ENCODE measurements at places on chromosomes 12 and 14.

- no peak for DNase-seq
- no peak overlapping the region for H3K27ac ChIP-seq
- no peaks in the 10 kb centered on the region for H3K36me3 ChIP-seq
- H3K4me3 ChIP-seq = no peak overlapping the region
These were observed 35.5 kb downstream of the CACNA2D4 start for GRCh38 chr12:1882850-1883470.

GRCh38 chr12:91239481-91239880 lies 56.9 kb upstream of the DCN start:
- H3K27me3 ChIP-seq = no peaks in the 10 kb centered on the region
- no peak overlapping the region for H3K27ac ChIP-seq
- no peak for DNase-seq
- no peak overlapping the region for H3K4me3 ChIP-seq
- H3K36me3 ChIP-seq = no peaks in the 10 kb centered on the region

DNA sequence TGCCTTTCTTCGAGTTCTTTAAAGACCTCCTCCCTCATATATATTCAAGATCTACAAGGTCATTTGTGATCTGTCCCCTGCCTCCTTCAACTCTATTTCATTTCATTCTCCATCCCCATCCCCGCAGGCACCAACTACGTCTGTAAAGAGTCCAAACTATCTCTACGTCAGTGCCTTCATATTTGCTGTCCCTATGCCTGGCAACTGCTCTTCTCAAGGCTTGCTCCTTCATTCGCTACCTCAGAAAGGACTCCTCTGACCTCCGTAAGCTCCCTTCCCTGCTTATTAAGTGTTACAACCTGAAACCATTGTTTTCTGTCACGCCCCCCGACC lies 650 bp downstream of the LLPH start:
- no peak for DNase-seq
- peak overlapping the region; percentile 97 for H3K4me3 ChIP-seq
- H3K27ac ChIP-seq = peak overlapping the region; percentile 94
- peaks cover 71% of the 10 kb centered on the region for H3K4me1 ChIP-seq
- no peaks in the 10 kb centered on the region for H3K27me3 ChIP-seq
- peaks cover 58% of the 10 kb centered on the region for H3K36me3 ChIP-seq

GRCh38 chr12:88450136-88450535 lies 130.1 kb downstream of the KITLG start:
- no peak overlapping the region for H3K27ac ChIP-seq
- H3K27me3 ChIP-seq = no peaks in the 10 kb centered on the region
- H3K4me1 ChIP-seq = no peaks in the 10 kb centered on the region

DNA sequence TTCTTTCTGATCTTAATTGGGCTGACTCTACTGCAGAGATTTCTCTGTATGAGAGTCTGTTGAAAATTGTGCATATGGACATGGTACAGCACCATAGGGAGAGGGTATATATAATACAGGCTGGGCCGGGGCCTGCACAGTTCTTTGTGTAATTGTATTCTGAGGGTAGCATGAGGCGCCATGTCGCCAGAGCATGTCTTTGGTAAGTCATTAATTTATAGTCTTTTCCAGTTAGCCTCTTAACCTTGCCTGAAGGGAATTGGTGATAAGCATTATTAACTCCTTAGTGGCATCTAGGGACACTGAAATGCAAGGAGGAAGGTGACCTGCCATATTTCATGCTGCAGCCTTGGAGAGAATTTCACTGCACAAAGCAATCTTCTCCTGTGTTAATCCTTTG lies 569.9 kb downstream of the TMTC2 start:
- H3K4me1 ChIP-seq = no peaks in the 10 kb centered on the region
- H3K4me3 ChIP-seq = no peak overlapping the region
- H3K27ac ChIP-seq = no peak overlapping the region
- no peaks in the 10 kb centered on the region for H3K36me3 ChIP-seq
- no peaks in the 10 kb centered on the region for H3K27me3 ChIP-seq
- no peak for DNase-seq

- peak overlapping the region; percentile 78 for H3K4me3 ChIP-seq
- H3K36me3 ChIP-seq = peaks cover 47% of the 10 kb centered on the region
- no peaks in the 10 kb centered on the region for H3K27me3 ChIP-seq
- H3K4me1 ChIP-seq = peaks cover 21% of the 10 kb centered on the region
These were observed 2.7 kb downstream of the ARID2 start for GRCh38 chr12:45732250-45732649.

DNA sequence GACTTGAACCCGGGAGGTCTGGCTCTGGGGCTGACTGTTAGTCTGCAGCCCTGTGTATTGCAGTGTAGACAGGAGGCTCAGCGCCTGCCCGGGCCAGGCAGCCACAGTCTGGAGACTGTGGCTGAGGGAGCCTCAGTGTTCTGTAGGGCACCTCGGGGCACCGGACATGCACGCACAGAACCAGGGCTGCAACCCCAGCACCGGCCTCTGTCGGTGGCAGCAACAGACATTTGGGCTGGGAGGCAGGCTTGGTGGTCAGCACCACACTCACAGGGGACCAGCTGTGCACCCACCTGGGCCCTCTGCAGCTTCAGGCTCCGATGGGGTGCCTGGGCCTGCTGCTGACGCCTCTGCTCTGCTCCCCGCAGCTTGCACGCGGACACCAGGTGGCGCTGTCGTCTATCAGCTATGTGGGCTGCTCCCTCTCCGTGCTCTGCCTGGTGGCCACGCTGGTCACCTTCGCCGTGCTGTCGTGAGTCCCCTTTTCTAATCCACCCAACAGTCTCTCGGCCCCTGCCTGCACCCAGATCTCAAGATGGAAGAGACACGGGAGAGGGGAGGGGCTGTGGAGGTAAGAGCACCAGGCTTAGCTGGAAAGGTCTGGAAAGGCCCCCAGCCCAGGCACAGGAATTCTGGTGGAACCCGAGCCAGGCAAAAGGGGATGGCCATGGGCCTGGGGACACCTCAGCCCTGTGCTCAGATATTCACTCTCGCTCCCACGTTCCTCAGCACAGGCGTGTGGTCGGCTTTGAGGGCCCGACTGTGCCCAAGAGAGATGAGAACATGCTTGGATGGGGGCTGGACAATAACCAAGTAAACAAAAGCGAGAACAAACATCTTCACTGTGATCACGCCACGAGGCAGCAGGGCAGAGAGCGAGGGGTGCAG lies 151.0 kb downstream of the ADGRD1 start:
- H3K36me3 ChIP-seq = no peaks in the 10 kb centered on the region
- H3K27me3 ChIP-seq = no peaks in the 10 kb centered on the region
- H3K27ac ChIP-seq = no peak overlapping the region
- no peak overlapping the region for H3K4me3 ChIP-seq
- peaks cover 7% of the 10 kb centered on the region for H3K4me1 ChIP-seq

DNA sequence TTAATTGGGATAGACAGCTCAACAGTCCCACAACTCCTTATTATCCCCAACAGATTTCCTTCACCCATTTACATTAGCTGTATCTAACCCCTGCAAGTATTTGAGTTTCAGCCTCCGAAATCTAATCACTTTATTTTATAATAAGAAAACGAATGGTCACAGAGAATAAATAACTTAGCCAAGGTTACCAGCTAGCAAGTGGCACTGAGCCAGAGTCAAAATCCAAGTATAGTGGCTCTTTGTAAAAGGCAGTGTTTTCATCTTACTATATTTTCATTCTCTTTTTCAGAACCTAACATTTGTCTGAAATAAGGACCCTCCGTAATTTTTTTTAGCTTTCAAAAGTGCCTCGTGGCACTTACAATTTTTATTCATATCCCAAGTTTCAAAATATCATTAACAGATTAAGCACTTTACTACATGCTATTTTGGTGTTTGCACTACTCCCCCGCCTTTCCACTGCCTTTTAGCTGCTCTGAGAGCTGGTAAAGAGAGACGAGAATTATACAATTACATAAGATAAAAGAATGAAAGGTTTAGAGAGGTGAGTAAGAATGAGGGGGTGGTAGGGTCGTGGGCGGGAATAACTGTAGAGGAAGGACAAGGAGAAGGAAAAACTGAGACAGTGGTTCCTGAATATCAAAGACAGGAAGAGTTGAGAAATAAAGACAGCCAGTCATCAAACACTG lies 3.7 kb upstream of the USP15 start:
- H3K4me3 ChIP-seq = no peak overlapping the region
- no peaks in the 10 kb centered on the region for H3K27me3 ChIP-seq
- peaks cover 36% of the 10 kb centered on the region for H3K4me1 ChIP-seq
- peaks cover 39% of the 10 kb centered on the region for H3K36me3 ChIP-seq

Data from activated CD4-positive, alpha-beta memory T cell treated with anti-CD3 and anti-CD28 coated beads, Interleukin-2, amount 10 ng/mL, durations not matched to agents 7 days and 5 days (primary cell).